ENCODE measurements at places on chromosomes 4 and X.

DNA sequence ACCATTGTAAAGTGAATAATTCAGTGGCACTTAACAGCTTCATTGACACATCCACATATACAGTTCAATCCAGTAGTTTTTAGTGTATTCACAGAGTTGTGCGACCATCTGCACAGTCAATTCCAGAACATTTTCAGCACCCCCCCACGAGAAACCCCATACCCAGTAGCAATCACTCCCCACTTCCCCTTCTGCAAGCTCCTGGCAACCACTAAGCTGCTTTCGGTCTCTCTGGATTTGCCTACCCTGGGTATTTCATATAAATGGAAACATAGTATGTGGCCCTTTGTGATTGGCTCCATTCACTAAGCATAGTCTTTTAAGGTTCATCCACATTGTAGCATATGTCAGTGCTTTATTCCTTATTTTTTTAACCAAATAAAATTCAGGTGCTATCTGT lies 10.0 kb downstream of the MSL3 start:
- DNase-seq = no peak

DNA sequence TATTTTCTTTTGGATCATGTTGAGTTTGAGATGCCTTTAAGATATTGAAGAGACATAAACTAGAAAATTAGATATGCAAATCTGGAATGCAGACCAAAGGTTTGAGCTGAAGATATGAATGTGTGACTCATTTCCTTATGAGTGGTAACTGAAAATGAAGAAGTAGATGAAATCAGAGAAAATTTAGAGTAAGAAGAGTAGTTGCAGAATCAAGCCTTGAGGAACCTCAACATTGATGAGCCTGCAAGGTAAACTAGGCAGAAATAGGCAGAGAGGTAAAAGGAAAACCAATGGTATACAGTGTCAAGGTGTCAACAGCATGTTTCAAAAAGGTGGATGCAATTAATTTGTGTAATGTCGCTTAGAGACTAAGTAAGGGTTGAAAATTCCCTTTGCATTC lies 142.8 kb downstream of the MOSPD2 start:
- no peak for DNase-seq

DNA sequence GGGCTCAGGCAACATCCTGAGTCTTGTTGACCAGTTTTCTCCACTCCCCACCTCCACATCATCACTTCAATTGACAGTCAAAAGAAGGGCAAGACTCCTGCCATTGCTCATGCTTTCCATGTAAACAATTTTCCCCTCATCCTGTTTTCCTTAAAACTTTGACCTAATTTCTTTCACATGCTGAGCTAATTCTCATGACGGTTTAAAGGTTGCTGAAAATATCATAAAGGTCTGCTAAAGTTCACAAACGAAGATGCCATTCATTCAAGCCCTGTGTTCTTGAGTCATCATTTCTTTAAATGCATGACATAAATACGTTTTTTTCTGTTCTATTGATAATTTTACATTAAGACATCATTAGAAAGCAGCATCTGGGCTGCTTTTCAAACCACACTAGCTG lies 353.9 kb downstream of the NKX6-1 start:
- no peak for DNase-seq

- no peak for DNase-seq
Observed at GRCh38 chr4:71526637-71527406, 188.0 kb downstream of the SLC4A4 start.

DNA sequence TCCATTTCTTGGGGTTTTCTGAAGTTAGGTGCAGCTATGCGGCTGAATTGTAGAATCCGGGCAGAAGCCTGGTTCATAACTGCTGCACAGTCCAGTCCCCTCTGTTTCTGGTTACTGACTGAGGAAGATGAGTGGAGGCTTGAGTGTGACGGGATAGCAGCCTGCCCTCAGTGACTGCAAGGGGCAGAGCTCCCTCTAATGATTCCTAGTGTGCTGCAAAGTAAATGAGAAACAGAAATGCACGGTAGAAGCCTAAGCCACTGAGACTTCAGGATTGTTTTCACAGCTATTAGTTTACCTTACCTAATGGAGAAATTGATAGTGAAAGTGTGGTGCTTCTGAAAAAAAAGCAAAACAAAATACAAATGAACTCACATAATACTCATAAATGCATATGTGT lies 189.2 kb downstream of the GPM6A start:
- no peak for DNase-seq

DNA sequence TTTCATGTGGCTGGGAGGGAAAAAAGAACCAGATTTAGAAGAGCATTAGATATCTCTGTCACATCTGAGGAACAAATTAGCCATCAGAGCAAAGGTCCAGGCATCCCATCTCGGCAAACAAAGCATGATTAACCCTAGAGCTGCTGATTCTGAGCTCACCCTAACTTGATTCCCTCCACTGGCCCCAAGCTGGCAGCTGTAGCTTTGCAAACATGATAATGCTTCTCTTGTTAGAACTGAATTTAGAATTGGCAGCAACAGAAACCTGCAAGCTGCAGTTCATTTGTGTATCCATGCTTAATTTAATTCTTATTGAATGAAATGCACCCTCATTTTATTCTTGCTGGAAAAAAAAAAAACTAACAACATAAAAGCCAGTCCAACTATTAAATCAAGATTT lies 289.2 kb downstream of the IL1RAPL1 start:
- DNase-seq = no peak

- DNase-seq = no peak
Observed at GRCh38 chr4:99100876-99101275, 12.3 kb upstream of the ADH5 start.

DNA sequence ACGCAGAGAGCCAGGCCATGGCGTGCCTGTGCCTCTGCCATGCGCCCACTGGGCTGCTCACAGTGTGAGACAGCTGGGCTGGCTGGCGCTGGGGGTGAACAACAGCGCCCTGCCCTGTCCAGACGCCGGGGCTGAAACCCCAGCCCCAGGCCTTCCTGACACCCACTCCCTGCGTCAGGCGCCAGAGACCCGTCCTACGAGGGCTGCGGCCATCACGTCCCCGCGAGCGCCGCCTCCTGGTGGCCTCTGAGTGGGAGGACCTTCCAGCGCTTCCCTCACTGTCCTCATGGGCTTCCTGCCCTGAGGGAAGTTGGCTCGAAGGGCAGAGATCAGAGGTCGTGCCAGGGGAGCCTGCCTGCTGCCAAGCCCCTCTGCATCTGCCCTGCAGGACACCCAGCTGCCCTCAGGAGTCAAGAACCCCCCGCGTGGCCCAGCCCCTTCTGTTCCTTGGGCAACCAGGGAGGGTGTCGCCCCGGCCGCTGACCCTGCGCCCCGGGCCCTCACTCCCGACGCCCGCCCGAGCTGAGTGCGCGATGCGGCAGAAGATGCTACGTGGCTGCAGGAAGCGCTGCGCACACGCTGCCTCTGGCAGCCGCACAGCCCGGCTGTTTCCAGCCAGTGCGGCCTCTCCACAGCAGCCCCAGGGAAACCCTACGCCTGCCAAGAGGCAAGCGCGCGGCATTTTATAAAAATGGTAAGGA lies 16.2 kb downstream of the NELFA start:
- peak; percentile 74 for DNase-seq

- DNase-seq = no peak
Observed at GRCh38 chr4:78517050-78517652, 34.4 kb upstream of the ANXA3 start.

DNA sequence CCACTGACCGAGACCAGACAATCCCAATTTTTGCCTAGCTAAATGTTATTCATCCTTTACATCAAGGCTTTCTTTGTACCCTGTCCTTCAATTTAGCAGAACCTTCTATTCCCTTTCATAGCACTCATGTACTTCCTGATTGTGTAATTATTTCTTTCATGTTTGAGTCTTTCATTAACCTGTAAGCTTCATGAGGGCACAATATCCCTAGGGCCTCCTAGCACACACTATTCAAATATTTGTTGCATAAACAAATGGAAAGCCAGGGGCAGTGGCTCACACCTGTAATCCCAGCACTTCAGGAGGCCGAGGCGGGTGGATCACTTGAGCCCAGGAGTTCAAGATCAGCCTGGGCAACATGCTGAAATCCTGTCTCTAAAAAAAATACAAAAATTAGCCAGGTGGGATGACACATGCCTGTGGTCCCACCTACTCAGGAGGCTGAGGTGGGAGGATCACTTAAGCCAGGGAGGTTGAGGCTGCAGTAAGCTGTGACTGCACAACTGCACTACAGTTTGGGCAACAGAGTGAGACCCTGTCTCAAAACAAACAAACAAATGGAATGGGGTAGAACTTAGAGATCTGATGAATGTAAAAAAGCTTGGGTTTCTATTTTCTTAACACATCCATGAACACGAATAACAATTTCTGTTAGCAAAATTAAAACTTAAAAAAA lies 59.0 kb downstream of the SAT1 start:
- DNase-seq = no peak

DNA sequence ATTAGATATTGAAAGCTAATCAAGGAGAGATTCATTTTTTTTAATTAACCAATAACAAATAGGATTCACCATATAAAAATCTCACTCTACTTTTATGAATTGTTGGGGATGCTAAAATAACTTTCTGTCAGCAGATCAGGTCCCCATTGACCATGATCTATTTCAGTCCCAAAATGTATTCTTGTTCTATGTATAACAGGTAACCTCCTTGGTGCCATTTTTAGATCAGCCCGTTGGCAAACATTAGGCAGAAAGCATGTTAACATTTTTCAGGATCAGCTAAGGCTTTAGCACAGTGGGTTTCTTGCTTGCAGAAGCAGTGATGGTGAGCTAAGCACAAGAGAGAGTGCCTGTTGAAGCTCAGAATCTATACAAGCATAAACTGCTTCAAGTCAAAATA lies 40.8 kb upstream of the COX7B2 start:
- no peak for DNase-seq

DNA sequence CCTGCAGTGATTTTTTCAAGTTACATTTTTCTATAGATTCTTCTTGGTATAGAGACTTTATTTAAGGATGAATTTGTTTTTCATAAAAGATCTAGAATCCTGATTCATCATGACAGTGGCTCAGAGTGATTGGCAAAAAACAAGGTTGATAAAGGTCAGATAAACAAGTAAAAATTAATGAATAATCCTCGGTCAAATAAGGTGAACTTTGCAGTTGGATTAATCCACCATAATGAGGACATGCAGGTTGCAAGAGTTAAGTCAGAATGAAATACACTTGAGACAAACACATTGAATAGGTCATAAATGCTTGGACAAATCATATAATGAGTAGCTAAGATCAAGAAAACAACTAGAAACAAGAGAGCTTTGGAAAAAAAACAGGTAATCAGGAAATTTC lies 22.9 kb upstream of the UGT2B7 start:
- DNase-seq = no peak

DNA sequence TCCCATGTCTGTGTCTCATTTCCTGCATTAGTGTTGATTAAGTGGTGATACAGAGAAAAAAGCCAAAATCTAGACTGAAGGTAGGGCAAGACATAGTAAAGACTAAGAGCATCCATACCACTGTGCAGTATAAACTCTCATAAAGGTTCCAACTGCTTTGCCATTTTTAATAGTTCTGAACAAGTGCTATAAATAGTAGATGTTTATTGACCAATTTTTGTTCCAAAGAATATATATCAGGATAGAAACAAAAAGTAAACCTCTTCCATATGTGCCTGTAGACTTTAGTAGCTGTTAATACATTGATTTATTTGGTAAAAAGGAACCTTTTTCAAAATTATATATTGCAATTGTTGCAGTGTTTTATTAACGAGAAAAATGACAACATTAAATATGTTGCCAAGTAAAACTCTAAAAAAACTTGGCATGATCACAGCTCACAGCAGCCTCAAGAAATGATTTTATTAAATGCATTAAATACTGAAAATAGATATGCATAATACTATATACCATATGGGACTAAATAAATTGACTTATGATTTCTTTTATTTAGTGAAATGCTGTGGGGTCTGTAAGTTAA lies 22.3 kb upstream of the AASDH start:
- no peak for DNase-seq

GRCh38 chrX:39212456-39212855 lies 411.2 kb downstream of the MID1IP1 start:
- DNase-seq = no peak

- DNase-seq = no peak
Observed at GRCh38 chrX:31165241-31166035, 93.6 kb upstream of the FTHL17 start.

DNA sequence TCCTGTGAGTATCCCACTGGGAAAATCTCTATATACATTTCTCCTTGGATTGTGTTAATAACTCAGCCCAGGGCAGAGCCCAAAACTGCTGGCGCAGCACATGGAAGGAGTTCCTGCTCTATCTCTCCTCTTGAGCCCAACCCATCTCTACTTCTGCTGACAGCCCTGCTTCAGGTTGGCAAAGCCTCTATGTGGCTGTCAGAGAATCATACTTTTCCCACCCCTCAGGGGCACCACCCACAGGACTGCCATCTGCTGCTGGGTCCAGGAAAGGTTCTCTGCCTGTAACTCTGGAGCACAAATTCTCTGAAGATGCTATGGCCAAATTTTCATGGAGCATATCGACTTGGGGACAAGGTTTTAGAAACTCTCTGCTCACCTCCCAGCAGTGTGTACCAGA lies 278.5 kb upstream of the EMCN start:
- peak; percentile 31 for DNase-seq

GRCh38 chr4:82739287-82740190 lies 59.1 kb downstream of the SCD5 start:
- DNase-seq = peak; percentile 68

DNA sequence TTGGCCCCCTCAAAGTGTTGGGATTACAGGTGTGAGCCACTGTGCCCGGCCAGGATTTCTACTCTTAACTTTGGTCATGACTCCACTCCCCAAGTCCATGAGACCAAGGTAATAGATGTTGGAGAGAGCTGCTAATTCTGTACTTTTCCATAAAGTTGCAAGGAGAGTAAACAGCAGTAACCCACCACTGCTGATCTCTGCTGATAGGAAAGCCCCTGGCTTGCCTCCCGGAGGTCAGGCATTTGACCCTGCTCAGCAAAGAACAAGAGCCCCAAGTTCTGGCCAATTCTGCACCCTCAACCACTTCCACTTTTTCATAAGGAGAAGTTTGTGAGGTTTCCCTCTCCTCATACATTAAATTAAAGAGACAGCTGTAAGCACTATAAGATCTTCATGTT lies 143.0 kb downstream of the RASL11B start:
- no peak for DNase-seq

DNA sequence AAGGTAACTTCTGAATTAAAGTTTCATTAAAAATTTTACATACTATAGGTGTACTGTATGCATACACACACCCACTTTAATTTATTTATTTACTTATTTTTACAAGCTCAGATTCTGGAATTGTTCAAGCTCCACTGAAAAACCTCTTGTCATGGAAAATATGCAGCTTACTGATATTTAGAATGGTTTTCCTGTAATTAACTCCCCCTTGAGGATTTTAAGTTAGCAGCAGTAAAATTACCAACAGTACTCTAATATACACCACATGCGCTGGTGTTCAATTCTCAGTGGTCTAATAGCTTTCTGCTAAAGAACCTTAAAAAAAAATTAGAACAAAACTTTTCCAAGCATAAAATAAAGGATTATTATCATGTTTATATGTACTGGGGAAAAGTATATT lies 12.0 kb downstream of the MAB21L2 start:
- DNase-seq = no peak

- no peak for DNase-seq
Observed at GRCh38 chrX:46433892-46434291, 111.3 kb downstream of the ZNF674 start.

All from right hindlimb (tissue), 1 donor.